ENCODE measurements at places on chromosomes 2 and 18.

- no peak for DNase-seq
These were observed 62.6 kb upstream of the STK17B start for GRCh38 chr2:196233805-196234475.

GRCh38 chr2:176755537-176756135, 457.0 kb upstream of the HNRNPA3 start:
- DNase-seq = no peak

GRCh38 chr2:122206101-122206500, 450.6 kb downstream of the TSN start:
- DNase-seq = no peak

- no peak for DNase-seq
These were observed 68.2 kb upstream of the STON1 start for GRCh38 chr2:48461721-48462120.

DNA sequence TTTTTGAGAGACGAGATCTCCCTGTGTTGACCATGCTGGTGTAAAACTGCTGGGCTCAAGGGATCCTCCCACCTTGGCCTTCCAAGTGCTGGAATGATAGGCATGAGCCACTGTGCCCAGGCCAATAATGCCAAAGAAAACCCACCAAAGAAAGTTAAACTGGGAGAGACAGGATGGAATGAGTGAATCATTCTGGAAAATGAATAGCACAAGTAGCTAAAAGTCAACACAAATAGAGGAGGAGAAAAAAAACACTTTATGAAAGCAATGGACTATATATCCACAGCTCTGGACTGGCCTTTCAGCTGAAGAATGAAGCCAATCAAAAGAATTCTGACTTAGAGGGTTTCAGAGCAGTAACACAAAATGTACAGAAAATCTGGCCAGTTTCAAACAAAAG, 23.9 kb downstream of the IAH1 start:
- DNase-seq = no peak

- DNase-seq = no peak
These were observed 78.9 kb downstream of the LIPG start for GRCh38 chr18:49640741-49641140.

DNA sequence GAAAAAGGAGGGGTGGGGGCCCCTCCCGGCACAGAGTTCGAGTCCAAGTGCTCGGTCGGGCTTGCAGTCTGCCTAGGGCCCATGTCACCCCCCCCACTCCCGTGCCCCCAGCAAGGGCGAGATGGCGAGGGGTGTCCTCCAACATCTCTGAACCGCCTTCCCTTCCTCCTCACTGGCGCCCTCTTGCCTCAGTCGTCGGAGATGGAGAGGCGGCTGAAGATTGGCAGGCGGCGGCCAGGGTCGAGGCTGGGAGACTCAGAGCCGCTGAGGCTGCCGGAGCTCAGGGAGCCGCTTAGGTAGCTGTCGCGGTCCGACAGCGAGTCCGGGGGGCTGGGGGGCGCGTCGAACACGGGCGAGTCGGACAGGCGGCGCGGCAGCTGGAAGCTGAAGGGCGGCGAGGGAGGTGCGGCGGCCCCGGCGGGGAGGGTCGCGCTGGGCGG, 2.3 kb downstream of the ZFP36L2 start:
- DNase-seq = peak; percentile 63

- no peak for DNase-seq
These were observed 8.7 kb upstream of the COX7A2L start for GRCh38 chr2:42369532-42370229.

DNA sequence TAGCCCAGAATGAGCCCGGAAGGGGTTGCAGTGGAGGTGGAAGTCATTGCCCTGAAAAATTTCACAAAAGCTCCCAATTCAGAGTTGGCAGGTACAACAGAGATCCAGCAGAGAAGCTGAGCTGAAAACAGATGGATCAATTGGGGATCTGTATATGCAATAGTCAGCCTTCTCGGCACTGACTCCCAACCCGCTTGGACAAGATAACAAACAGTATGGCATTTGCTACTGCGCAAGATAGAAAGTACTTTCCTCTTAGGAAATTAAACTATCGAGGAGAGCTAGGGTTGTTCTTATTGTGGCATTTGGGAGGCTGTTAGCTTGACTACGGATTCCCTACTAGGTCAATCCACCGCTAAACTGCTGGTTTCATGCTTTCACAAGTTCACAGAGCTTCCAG, 11.6 kb upstream of the IER3IP1 start:
- DNase-seq = no peak

DNA sequence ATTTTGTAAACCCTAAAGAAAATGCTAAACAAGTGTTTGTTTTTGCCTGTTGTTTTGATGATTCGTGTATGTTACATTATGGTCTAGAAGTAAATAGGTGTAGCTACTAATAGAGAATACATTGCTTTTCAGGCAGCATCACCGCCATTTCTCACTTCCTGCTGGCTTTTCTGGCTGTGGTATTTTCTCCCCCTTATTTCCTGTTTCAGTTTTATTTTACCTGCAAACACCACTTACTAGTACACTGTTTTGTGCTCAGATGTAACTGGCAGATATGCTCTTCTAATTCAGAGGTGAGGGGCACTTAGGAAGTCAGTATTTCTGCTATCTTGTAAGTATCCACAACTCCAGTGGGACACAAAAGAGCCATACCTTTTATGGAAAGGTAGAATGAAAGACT, 38.1 kb upstream of the SLC3A1 start:
- peak; percentile 3 for DNase-seq

GRCh38 chr2:230956827-230957755, 32.0 kb upstream of the GPR55 start:
- DNase-seq = no peak

GRCh38 chr2:59900728-59901452, 652.6 kb downstream of the BCL11A start:
- DNase-seq = no peak

DNA sequence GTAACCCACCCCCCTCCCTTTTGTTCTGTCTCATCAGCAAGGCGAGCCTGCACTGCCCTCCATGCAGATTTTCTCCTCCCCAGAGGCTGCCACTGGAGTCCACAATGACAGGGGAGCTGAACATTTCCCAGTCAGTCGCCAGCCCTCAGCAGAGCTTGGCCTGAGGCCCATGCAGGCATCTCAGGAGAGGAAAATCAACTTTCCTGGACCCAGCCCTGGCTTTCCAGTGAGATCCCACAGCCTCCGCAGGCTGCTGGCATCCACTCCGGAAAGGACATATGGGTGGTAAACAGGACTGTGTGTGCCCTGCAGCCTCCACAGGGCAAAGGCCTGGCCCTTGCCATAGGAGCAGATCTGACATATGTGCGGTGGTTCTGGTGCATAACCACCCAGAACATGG, 253.8 kb downstream of the TNS1 start:
- DNase-seq = no peak

GRCh38 chr18:12571630-12572029, 86.3 kb downstream of the SPIRE1 start:
- DNase-seq = no peak

- no peak for DNase-seq
These were observed 259.4 kb upstream of the ETAA1 start for GRCh38 chr2:67137699-67138098.

DNA sequence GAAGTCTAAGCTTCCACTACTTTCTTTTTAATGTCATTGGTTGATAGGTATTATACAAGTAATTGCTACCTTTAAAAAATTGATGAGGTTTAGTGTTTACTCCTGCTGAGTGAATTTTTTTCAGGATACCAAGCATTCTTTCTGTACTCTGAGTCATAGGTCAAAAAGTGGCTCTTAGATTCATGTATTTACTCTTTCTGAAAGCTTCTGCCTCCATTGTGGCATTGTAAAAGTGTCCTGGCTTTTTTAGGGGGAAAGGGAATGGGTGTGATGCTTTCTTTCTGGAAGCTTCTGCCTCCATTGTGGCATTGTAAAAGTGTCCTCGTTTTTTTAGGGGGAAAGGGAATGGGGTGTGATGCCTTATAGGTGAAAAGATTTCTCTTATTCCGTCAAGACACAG, 286.5 kb downstream of the LPIN1 start:
- no peak for DNase-seq

DNA sequence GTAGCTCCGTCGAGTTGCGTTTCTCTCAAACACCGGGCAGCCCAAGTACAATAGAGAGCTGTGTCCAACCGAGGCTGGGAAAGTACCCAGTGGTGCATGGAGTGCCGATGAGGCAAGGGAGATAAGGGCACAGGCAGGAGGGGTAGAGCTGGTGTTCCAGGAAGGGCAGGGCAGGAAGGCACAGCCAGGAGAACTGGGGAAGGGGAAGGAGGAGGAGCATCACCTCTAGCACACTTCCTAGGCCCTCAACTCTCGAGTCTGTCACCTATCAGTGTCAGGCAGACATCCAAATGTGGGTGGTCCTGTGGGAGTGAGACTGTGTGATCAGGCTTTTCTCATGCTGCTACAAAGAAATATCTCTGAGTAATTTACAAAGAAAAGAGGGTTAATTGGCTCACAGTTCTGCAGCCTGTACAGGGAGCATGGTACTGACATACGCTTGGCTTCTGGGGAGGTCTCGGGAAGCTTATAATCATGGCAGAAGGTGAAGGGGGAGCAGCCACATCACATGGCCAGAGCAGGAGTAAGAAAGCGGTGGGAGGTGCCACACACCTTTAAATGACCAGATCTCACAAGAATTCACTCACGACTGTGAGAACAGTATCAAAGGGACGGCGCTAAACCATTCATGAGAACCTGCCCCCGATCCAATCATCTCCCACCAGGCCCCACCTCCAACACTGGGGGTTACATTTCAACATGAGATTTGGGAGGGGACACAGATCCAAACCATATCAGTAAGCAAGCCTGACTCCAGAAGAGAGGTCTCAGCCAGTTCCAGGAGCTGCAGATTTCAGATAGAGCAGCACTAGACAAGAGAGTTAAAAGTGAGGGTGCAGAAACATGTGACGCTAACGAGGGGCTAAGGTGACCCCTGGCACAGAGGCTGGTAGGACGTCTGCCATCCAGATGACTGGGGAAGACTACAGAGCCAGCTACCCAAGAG, 75.7 kb downstream of the MBOAT2 start:
- no peak for DNase-seq

- no peak for DNase-seq
These were observed 98.7 kb downstream of the STPG4 start for GRCh38 chr2:47056374-47056773.

DNA sequence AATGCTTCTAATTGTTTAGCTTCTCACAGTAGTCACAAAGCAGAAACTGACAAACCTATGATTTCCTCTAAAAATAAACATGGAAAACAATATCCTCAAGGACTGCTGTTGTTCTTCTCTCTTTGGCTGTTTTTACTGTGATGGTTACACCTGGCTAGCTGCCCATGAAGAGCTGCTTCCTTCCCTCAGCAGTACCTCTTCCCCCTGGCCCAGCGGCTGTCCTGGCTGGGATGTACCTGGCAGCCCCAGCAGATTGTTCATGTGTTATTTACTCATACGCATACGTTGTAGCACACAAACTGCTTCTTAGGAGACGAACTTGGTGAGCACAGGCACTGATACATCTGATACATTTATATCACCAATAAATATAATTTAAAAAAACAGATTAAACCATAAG, 27.4 kb downstream of the NEMP2 start:
- DNase-seq = no peak

GRCh38 chr18:34957119-34957863, 83.9 kb upstream of the MAPRE2 start:
- no peak for DNase-seq

DNA sequence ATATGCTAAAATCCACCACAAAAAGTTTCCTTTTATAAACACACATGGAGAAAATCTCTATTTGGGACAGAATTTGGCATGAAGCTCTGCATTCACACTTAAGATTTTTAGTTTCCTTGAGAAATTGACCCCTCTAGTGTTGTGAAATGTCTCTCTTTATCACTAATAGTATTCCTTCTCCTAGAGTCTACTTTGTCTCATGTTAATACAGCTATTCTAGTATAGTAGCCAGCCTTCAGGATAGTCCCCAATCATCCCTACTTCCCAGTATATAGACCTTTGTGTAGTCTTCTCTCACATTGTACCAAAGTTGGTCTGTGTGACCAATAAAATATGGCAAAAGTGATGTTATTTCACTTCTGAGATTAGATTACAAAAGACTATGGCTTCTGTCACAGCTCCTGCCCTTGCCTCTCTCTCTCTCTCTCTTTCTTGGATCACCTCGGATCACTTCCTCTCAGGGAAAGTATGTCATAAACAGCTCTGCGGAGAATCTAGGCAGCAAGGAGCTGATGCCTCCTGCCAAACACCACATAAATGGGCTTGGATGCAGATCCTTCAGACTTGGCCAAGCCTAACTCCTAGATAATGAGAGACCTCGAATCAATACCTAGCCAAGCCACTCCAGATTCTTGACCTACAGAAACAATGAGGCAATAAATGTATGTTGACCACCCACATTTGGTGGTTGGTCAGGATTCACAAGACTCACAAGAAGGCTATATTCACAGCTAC, 59.7 kb upstream of the NABP1 start:
- no peak for DNase-seq

- no peak for DNase-seq
These were observed 776.8 kb downstream of the CCDC85A start for GRCh38 chr2:56960581-56960980.

GRCh38 chr18:6363216-6363615, 51.5 kb downstream of the L3MBTL4 start:
- no peak for DNase-seq

DNA sequence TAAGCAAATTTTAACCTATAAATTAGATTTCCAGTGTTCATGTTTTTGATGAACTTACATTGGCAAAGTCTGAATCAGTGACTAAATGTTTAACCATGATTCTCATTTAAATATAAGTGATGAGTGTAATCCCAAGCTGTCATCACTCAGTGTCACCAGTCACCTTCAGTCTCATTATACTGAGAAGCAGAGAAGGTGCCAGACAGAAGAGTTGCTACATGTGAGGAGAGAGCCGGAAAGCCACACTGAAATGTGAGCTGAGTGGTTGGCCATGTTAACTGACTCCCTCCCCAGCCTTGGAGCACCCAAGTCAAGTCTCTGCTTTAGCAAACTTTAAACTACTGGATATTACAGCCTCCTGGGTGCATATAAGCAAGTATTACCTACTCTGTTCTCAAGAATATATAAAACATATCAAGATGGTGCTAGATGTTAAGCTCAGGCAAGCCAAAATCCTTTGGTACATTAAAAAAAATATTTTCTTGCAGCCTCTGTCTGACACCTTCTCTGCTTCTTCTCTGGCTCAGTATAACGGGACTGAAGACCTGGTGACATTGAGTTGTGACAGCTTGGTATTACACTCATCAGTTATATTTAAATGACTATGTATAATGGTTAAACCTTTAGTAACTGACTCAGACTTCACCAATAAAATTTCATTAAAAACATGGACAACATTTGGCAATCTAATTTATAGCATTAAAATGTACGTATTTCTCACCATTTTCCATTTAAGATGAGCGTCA, 75.8 kb upstream of the MAP3K20 start:
- no peak for DNase-seq

DNA sequence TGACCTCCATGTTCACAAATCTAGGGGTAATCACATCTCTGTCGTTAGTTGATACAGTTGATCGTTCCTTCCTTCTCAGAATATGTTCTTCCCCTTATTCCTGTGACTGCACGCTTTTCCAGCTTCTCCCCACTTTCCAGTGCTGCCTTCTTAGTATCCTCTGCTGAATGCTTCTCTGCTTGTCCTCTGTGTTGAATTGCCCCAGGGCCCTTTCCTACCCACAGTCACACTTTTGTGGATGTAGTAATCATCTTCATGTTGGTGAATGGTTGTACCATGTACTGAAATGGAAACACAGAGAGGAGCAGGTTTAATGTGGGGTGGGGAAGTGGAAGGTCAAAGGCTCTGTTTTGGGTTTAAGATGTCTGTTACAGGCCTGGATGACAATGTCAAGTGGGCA, 47.2 kb downstream of the EML6 start:
- no peak for DNase-seq

- no peak for DNase-seq
These were observed 39.5 kb upstream of the MARCO start for GRCh38 chr2:118902266-118903028.

All from activated T-helper 1 cell treated with Interleukin-2 at 50 U/mL for 16 hours (primary cell).